ENCODE measurements at places on chromosomes 2 and 18. TPM values are rescaled to one million over a fixed set of nuclear protein-coding genes. Genes with fewer than 3 reads are reported as not detected.

- H3K4me3 ChIP-seq: peak overlapping the region; percentile 39
- H3K27me3 ChIP-seq: no peaks in the 10 kb centered on the region
- H3K27ac ChIP-seq: peak overlapping the region; percentile 40
These were observed 190.7 kb downstream of the DLGAP1 start for GRCh38 chr18:4264347-4264791.

DNA sequence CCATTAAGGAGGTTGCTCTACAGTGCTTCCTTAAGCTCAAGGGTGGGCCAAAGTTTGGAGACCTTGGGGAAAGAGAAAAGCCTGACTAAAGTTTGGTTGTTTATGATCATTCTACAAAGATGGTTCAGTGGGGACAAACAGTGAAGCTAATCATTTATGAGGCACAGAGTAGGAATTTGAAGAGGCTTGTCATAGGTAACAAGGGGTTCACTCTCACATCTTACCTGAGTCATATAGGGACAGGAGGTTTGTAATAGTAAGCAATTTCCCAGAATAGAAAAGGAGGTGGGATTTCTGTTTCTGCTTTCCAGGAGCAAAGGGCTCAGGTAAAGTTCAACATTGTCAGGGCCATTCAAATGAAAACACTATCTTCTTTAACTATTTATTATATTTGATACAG lies 787.9 kb downstream of the CPS1 start:
- H3K27me3 ChIP-seq: no peaks in the 10 kb centered on the region
- DNase-seq: no peak
- no peaks in the 10 kb centered on the region for H3K36me3 ChIP-seq
- no peak overlapping the region for H3K4me3 ChIP-seq
- no peak overlapping the region for H3K27ac ChIP-seq

The MC5R gene
- total RNA-seq: not detected

The KCTD18 gene
- 28.2 TPM for total RNA-seq

The AQP12B gene
- total RNA-seq: not detected

- H3K4me3 ChIP-seq: no peak overlapping the region
- no peak overlapping the region for H3K27ac ChIP-seq
- H3K36me3 ChIP-seq: no peaks in the 10 kb centered on the region
- H3K4me1 ChIP-seq: no peaks in the 10 kb centered on the region
These were observed 10.9 kb upstream of the HS6ST1 start for GRCh38 chr2:128329607-128330006.

The LINC00305 gene
- total RNA-seq: not detected

DNA sequence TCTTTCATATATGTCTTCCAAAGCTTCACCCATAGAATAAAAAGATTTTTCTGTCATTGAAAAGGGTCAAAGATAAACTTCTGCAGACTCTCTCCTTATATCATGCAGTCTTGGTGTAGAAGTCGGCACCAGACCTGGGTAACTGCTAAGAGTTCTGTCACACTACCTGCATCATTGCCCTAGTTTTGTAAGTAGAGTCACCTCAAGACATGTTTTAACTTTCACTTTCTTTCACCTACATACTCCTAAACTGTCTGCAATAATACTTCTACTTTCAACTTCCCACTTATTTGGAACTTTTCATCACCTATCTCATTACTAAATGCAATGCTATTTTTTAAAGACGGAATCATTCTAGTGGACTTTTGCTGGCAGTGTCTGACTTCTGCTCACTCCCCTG lies 475.6 kb upstream of the VRK2 start:
- H3K4me3 ChIP-seq: no peak overlapping the region
- no peak for DNase-seq
- H3K27me3 ChIP-seq: no peaks in the 10 kb centered on the region
- no peaks in the 10 kb centered on the region for H3K4me1 ChIP-seq

GRCh38 chr2:152548111-152548875 lies 169.0 kb downstream of the PRPF40A start:
- no peaks in the 10 kb centered on the region for H3K4me1 ChIP-seq
- no peaks in the 10 kb centered on the region for H3K36me3 ChIP-seq
- H3K4me3 ChIP-seq: no peak overlapping the region
- DNase-seq: no peak
- no peaks in the 10 kb centered on the region for H3K27me3 ChIP-seq

GRCh38 chr2:96291751-96292150 lies 13.6 kb downstream of the SNRNP200 start:
- H3K27ac ChIP-seq: no peak overlapping the region
- no peaks in the 10 kb centered on the region for H3K27me3 ChIP-seq
- H3K36me3 ChIP-seq: peaks cover 56% of the 10 kb centered on the region
- no peak overlapping the region for H3K4me3 ChIP-seq
- no peaks in the 10 kb centered on the region for H3K4me1 ChIP-seq

- no peaks in the 10 kb centered on the region for H3K27me3 ChIP-seq
- H3K4me3 ChIP-seq: no peak overlapping the region
- no peaks in the 10 kb centered on the region for H3K4me1 ChIP-seq
- H3K36me3 ChIP-seq: no peaks in the 10 kb centered on the region
- H3K27ac ChIP-seq: no peak overlapping the region
- no peak for DNase-seq
These were observed 390.7 kb upstream of the ETAA1 start for GRCh38 chr2:67006373-67006960.

- H3K27ac ChIP-seq: no peak overlapping the region
- H3K4me3 ChIP-seq: no peak overlapping the region
- no peaks in the 10 kb centered on the region for H3K27me3 ChIP-seq
- no peaks in the 10 kb centered on the region for H3K4me1 ChIP-seq
These were observed 833.8 kb upstream of the PIK3C3 start for GRCh38 chr18:41121116-41121826.

The CIDEA gene
- total RNA-seq: 68.6 TPM

The ABCG5 gene
- total RNA-seq: not detected

DNA sequence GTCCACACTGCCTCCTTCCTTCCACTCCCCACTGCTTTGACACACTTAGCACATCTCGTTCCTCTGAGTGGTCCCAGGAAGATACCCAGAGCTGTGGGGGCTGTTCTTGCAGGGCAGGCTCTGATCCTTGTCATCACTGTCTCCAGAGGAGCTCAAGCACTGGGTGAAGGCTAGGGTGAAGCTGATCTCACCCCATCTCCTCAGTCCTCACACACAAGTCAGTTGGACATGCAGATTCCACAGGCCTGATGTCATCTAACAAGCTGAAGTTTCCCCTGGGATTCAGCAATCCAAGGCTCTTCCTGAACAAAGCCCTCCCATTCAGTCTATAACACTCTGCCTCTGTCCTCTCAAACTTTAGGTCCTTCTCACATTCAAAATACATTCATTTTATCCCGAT lies 90.6 kb upstream of the RAB6C start:
- no peaks in the 10 kb centered on the region for H3K4me1 ChIP-seq
- no peak overlapping the region for H3K27ac ChIP-seq
- no peak overlapping the region for H3K4me3 ChIP-seq
- peaks cover 4% of the 10 kb centered on the region for H3K27me3 ChIP-seq

DNA sequence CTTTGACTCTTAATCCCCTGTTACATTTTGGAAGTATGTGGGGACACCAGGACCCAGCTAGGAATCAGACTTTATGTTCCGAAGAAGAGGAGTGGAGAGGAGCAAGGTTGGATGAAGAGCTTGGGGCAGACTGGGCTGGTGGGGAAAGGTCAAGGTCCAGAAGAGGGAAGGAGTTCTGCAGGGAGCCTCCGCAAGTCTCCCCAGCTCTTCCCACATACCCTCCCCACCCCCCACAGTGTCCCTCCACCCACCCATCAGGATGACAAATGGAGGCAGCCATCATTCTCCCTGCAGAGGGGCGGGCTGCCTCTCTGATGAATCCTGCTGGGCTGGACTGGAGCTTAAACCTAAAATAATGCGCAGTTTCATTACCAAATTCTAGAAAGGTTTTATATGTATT lies 77.2 kb downstream of the ACKR3 start:
- H3K4me1 ChIP-seq: no peaks in the 10 kb centered on the region
- no peak overlapping the region for H3K4me3 ChIP-seq
- no peaks in the 10 kb centered on the region for H3K36me3 ChIP-seq
- no peak overlapping the region for H3K27ac ChIP-seq
- H3K27me3 ChIP-seq: no peaks in the 10 kb centered on the region

GRCh38 chr2:15169326-15170069 lies 391.6 kb downstream of the NBAS start:
- H3K27me3 ChIP-seq: no peaks in the 10 kb centered on the region
- H3K4me3 ChIP-seq: no peak overlapping the region
- no peak overlapping the region for H3K27ac ChIP-seq
- DNase-seq: no peak
- peaks cover 4% of the 10 kb centered on the region for H3K36me3 ChIP-seq

The ANKRD29 gene
- total RNA-seq: 8.8 TPM

Measured in breast epithelium (tissue), 4 donors.